ENCODE measurements at places on chromosomes 5 and 9. TPM values are rescaled to one million over a fixed set of nuclear protein-coding genes. Genes with fewer than 3 reads are reported as not detected.

The ASS1 gene
- total RNA-seq = 23.5 TPM

The NOL8 gene
- total RNA-seq = 18.7 TPM

The HAND1 gene
- not detected for total RNA-seq

The FOXD4L3 gene
- not detected for total RNA-seq

The PCDHGA1 gene
- total RNA-seq = under 0.01 TPM

The UGT3A2 gene
- not detected for total RNA-seq

The FGF1 gene
- total RNA-seq = 2.2 TPM

The CNTNAP3B gene
- 5.8 TPM for total RNA-seq

The PTGR1 gene
- 124 TPM for total RNA-seq

The PCDH1 gene
- total RNA-seq = 0.15 TPM

The SURF1 gene
- total RNA-seq = 38.3 TPM

Data from bronchus fibroblast of lung (primary cell).